ENCODE measurements at places on chromosomes 12 and 14.

DNA sequence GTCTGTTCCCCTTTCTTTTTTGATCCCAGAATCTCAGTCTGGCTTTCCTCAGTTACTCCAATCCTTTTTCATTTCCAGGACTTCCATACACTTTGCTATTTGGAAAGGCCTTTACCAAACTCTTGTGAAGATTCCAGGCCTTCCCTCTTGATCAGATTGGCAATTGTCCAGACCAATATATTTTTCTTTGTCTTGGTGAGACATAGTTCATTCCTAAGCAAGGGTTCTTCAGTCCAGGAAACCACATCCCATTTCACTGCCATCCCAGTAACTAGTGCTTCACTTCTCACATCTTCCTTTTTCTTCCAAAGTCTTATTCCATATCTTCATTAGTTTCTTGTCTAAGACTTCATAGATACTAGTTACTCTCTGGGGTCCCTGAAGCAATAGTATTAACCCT lies 2.1 kb upstream of the PTPRQ start:
- no peak for DNase-seq

DNA sequence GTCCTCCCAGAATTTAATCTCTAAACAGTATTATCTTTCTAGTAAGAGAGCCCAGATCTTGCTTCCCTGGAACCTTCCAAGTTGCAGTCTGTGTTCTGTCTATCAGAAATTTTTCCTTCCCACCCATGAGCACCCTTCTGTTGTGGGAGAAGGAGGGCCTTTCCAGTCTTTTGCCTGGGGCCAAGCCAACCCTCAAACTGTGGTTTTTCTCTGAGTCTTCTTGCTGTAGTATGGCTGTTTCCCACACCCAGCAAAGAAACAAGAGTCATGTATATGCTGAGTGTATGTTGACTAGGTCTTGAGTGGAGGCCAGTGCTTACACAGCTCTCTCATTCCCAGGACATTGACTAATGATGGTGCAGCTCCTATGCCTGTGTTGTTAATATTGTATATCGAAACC lies 104.5 kb downstream of the TGFB3 start:
- no peak for DNase-seq

- DNase-seq = no peak
Measured at GRCh38 chr12:1949771-1950470, 31.5 kb upstream of the CACNA2D4 start.

GRCh38 chr14:104317975-104318557 lies 179.7 kb downstream of the KIF26A start:
- no peak for DNase-seq

DNA sequence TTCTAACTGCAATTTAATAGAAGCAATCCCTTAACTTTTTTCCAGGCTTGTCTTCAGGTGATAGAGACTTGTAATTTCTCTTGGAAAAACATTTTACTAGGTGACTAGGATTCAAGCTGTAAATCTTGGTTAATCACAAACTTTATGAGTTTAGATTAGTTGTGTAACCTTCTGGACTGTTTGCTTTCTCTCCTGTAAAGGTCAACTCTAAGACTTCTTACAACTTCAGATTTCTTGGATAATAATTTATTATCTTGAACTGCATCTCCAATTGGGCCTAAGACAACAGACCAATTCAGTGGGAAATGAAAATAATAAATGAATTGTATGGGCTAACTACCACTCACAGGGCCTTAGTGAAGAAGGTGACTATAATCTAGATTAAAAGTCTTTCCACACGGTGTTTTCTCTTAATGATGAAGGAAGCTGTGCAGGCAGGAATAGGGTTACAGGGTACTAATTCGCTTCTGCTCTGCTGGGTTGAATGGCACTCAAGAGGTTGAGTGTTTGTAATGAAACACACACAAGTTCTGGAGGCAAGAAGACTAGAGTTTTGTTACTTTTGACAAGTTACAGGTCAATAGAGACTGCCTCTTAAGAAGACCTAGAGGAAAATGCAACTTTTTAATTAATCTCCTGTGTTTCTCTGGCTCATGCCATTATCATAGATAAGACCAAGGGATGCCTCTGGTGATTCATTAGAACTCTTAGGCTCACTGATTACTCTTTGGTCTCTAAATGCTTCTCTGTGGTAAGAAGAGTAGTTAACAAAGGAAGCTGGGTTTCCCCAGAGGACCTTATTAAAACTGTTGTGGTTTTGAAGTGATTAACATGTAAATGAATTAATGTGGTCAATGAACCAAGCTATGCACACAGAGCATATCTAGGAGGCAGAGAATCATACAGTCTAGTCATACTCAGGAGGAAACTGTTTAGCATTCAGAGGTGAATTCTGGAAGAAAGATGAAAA lies 30.0 kb upstream of the OR4E1 start:
- no peak for DNase-seq

- no peak for DNase-seq
Measured at GRCh38 chr14:33381717-33382116, 443.0 kb downstream of the NPAS3 start.

DNA sequence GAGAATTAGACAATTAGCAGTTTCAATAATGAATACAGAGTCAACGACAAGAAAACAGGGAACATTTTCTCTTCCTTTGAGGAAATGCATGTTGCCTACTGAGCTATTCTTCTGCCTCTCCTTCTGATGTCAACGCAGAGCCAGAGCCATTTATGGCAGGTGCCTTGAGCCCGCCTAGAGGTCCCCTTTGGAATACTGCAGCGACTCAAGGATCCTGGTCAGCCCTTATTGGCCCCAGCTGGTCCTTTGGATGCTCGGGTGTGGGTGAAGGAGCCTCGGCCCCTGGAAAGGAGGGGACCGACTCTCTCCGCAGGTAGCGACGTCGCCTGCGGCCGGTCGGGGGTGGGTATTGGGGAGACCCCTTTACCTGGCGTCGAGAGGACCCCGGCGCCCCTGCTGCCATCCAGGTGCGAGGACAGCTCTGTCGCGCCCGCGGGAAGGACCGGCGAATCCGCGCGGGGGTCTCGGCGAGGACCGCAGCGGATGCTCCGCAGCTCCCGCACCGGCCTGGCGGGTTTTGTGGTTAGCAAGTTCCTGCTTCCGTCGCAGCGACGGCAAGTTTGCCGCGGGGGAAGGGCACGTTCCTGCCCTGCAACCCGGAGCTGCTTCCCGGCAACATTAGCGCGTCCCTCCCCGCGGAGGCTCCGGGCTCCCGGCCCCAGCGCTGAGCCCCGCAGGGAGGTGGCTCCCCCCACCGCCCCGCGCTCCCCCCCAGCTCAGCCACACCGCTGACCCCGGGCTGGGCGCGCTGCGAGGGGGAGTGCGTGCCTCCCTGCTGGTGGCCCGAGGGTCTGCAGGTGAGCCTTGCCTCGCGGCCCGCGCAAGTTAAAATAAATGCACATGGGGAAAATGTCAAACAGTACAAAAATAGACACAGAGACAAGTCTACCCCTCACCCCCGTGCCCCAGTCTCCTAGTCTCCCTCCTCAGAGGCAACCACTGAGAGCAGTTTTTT lies at the start of gene MANSC1:
MANSC1 (minus strand) TSS at position 532 of the 955 bp plus-strand sequence. CDS start 6,928 bp downstream, outside the sequence.
- peak; percentile 65 for DNase-seq

GRCh38 chr12:12210983-12211382 lies 55.9 kb downstream of the LRP6 start:
- no peak for DNase-seq

DNA sequence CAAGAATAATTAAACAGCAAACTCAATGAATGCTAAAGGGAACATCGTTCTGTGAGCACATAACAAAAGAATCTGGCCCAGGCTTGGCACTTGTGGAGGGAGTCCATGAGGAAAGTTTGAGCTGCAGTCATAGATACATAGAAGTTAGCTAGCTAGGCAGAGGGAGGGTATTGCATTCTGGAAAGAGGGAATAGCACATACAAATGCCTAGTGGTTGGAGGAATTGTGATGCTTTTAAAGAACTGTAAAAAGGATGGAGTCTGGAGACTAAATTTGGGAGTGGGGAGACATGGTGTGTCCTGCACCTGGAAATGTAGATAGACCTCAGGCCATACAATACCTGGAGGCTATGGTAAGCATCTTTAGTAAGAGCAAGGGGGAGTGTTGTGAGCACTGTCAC lies 24.0 kb downstream of the SLC35E3 start:
- DNase-seq = no peak

- DNase-seq = no peak
Measured at GRCh38 chr12:15196678-15197505, 24.3 kb downstream of the RERG start.

- DNase-seq = no peak
Measured at GRCh38 chr12:29650371-29650770, 133.4 kb downstream of the TMTC1 start.

- no peak for DNase-seq
Measured at GRCh38 chr12:52335598-52336262, 14.5 kb upstream of the KRT83 start.

- DNase-seq = no peak
Measured at GRCh38 chr12:22130671-22131070, 84.7 kb downstream of the CMAS start.
